Activated CD4-positive, alpha-beta T cell treated with anti-CD3 and anti-CD28 coated beads, Interleukin-2, amount 50 U/mL, for 48 hours (primary cell): ENCODE measurements at places on chromosomes 7 and 10.

GRCh38 chr7:6563936-6564770, 12.9 kb upstream of the GRID2IP start:
- no peak for DNase-seq

GRCh38 chr7:101879565-101879964, 62.1 kb downstream of the CUX1 start:
- DNase-seq, result no peak

- no peak for DNase-seq
These were observed 44.1 kb upstream of the AKR1E2 start for GRCh38 chr10:4781955-4782354.

DNA sequence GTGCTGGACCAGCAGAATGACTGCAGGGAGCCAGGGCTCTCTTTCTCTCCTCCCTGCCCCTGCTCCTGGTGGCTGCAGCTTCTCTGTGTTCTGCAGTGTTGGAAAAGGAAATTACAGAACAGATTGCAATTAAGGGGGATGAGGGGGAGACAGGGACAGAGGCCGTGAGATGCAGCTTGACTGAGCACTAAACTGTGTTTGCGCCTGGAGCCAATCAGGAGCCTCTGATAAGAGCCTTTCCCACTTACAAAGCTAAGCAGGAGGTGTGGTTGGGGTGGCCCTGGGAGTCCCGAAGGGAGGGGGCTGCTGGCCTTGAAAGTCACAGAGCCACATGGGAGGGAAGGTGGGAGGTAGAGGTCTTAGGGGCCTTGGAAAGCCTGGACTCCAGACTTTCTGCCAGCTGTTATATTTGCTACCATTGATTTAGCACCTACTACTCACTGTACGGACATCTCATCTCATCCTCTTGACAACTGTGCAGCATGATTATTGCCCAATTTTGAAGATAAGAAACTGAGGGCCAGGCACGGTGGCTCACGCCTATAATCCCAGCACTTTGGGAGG, 26.7 kb downstream of the TRIM8 start:
- DNase-seq, result no peak

DNA sequence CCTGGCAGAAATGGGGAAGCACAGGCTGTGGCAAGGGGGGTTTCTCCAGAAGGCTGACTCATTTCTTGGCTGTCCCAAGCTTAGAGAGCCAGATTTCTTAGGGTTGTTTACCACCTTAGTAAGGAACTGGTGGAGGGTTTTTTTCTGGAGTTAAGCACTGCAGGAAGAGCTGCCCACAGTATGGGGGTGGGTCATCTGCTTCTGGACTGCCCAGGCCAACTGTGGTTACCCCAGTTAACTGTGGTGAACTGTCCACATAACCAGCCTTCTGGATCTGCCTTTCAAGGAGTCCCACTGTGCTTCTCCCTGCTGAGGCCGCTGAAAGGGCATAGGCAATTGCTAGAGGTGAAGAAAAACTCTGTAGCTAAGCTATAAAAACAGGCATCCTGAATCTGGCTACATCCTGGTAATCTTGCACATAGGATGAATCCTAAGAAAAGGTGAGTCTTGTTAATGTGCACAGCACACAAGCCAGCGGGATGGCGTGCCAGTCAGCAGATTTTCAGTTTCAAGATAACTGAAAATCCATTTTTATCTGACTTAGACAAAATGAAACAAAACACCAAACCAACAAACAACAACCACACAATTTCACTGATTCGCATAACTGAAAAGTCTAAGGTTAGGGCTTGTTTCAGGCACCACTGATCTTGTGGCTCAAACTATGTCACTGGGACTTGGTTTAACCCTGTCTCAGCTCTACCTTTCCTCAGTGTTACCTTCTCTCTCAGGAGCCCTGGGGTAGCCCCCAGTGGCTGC, 21.6 kb upstream of the TSPAN33 start:
- peak; percentile 38 for DNase-seq

DNA sequence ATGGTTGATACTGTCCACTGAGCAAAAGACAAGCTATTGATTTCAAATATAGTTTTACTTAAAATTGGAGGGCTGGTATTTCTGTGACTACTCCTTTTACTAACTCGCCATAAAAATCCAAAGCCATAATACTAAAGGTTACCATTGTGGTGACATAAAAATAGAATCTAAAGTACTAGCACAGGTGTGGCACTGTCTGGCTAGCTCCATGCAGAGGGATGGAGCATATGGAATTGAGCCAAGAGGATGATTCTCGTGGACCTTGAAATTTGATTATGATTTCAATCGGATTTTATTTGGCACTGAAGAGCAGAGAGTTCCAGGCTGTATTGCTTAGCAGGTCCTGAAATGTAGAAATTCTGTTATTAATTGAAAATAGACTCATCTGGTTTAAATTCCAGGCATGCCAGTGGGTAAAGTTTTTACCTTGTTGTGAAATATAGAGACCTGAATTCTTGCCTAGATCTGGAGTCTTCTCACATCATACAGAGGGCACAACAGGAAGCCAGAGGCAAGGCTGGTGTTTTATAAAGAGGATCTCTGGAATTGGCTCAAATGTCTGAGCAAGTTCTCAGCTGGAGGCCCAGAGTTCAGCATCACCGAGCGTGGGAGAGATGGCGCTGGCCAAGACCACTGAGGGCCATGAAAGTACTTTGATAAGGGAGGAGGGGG, 29.9 kb upstream of the DLD start:
- DNase-seq, result no peak

GRCh38 chr10:78805176-78805575, 263.6 kb upstream of the ZMIZ1 start:
- no peak for DNase-seq

DNA sequence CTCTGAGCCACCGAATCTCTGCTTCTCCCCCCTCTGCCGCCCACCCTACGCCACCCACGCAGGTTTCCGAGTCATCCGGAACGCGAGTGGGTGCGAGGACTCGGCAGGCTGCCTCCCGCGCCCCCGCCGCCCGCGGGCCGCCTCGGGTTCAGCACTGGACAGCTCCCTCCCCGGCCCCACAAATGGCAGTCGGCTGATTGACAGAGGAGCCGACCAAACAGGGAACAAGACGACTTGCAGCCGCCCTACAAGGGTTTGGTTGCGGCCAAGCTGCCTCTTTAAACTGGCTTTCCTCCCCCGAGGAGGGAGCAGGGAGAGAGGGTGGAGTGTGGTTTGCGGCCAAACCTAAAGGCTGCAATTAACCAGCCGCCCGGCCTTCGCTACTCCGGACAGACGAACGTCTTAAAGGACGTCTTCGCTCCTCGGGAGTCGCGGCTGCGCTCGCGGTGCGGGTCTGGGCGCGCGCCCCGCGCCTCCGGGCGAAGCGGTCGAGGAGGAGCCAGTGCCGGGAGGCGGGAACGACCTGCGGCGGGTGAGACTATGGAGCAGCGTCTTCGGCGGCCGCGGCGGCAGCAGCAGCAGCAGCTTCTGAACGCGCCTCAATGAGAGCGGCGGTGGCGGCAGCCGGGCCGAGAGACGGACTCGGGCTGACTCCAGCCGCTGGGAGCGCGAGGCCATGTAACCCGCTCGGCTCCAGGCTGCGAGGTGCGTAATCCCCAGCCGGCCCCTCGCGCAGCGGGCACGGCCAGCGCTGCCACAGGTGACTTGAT, at the start of gene GPR158:
TSS of gene GPR158 (plus strand) at position 541 of the 770 bp plus-strand sequence. CDS start 420 bp downstream, outside the sequence.
- DNase-seq, result peak; percentile 58

DNA sequence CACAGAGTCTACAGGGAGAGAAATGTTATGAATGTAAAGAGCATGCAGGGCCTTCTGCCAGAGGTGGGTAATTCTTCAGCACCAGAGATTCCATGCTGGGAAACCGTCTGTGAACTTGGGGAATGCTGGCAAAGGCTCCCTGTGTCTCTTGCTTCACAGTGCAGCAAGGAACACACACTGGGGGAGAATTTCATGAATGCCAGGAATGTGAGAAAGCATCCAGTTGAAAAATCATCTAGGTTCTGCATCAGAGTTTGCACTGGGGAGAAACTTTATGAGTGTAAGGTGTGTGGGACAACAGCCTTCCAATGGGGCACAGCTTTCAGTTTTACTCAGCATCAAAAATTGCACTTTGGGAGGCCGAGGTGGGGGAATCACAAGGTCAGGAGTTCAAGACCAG, 224.3 kb upstream of the IGFBP3 start:
- DNase-seq, result no peak

- no peak for DNase-seq
These were observed 238.6 kb downstream of the COBL start for GRCh38 chr7:51077987-51078370.

GRCh38 chr7:18495412-18496340, at the start of gene HDAC9:
Gene HDAC9 (plus strand): TSS chr7:18495749. CDS start chr7:18496303, 554 bp downstream.
- no peak for DNase-seq

DNA sequence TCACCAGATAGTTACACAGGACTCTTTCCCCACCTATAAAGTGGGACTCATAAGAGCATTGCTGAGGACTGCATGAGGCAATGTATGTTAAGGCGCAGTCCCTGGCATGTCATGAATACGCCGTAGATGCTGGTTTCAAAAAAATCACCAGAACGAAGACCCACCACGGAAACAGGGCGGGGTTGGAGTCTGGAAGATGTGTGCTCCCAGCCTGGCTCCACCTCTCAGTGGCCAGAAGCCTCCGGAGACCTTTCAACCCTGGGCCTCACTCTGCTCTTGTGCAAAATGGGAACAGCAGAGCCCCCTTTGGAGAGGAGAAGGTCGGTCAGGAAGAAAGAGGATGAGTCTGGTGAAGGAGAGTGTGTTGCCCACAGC, 12.4 kb upstream of the ZMIZ1 start:
- DNase-seq, result no peak

DNA sequence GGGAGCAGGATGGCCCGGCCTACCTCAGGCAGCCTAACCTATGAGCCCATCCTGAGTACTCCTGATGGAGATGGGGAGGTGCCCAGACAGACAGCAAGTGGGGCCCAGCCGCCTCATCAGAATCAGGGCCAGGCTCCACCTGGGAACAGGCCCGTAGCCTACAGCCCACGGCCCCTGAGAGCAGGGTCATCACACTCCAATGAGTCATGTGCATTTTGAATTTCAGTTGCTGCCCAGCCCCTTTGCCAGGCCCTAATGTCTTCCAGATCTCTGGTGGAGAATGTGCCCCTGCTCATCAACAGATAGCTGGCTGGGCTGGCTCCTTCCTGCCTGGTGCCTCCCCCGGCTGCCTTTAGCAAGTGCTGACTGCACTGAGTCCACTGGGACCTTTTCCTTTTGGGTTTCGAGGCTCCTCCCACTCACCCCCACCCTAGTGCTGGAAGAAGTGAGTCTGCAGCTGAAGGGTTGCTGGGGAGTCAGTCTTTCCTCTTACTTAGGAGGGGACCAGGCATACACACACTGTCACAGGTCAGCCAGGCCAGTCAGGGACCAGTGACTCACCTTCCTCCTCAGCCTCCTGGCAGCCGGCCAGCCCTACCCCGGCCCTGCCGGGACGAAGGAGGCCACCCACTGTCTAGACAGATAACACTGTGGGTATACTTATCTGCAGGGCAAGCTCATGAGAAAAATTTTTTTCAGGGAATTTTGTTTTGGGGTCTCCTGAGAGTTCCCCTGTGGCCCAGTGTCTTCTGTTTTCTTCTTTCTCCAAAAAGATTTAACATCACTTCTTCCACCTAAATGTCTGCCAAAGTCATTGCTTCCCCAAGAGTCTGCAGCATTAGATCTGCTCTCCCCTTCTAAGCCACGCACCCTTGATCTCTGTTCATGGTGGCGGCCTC, 9.1 kb upstream of the ASIC3 start:
- peak; percentile 91 for DNase-seq

- DNase-seq, result no peak
These were observed 7.4 kb upstream of the TTYH3 start for GRCh38 chr7:2624293-2624886.

DNA sequence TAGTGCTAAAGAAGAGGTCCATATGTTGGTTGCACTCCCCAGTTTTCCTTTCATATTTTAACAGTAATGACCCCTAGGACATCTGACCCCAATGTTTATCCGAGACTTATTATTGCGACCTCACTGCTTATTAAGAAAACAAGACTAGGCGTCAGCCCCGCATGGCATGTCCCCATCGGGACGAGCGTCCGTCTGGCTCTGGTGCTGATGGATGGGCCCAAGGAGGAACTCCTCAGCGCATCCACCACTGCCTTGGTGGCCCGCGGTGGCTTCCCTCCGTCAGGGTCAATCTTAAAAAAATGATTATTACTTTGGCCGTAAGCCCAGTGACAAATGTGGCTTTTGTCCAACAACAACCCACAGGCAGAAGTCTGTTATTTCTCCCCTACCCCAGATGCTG, 40.1 kb upstream of the CXCL12 start:
- DNase-seq, result no peak

- no peak for DNase-seq
These were observed 106.9 kb upstream of the C7orf33 start for GRCh38 chr7:148483515-148484308.
